Osteocyte (in vitro differentiated cells): ENCODE measurements at places on chromosomes 5 and 9. TPM values are rescaled to one million over a fixed set of nuclear protein-coding genes. Genes with fewer than 3 reads are reported as not detected.

- H3K27ac ChIP-seq: no peak overlapping the region
- no peak for DNase-seq
- peaks cover 16% of the 10 kb centered on the region for H3K4me1 ChIP-seq
- H3K36me3 ChIP-seq: no peaks in the 10 kb centered on the region
- H3K4me3 ChIP-seq: no peak overlapping the region
Measured at GRCh38 chr5:127826011-127826410, 122.8 kb downstream of the CCDC192 start.

- peaks cover 2% of the 10 kb centered on the region for H3K27me3 ChIP-seq
- no peak for DNase-seq
- no peak overlapping the region for H3K27ac ChIP-seq
Measured at GRCh38 chr5:124054564-124054963, 542.6 kb downstream of the CSNK1G3 start.

DNA sequence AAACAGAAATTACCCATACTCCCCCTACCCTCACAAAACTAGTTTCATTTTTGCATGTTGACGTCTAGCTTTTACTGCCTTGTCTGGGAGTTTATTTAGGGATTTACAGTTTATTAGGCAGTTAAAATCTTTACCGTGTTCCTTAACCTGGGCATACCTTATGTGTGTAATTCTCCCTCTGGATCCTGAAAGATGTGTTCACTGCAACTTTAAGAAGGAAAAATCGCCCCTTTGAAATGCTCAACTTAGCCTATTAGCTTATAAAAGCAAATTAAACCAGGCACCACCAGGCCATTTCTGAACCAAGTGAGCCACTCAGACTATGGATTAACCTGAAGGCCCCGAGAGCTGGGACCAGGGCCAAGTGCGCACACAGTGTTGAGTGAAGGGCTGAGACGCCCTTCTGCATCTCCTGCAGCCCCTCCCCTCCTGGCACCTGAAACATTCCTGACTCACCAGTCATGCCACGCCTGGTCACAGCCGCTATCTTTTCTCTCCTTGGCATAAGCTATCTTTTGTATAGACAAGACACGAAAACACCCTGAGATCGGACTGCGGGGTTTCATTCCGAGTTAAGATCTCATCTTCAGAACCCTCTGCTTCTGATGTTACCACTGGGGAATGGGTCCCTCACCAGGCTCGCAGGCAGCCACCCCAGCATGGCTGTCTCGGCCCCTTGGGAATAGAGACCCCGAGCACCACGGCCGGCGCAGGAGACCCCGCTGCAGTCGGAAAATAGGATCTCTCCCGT lies 111.9 kb downstream of the ROR2 start:
- DNase-seq: no peak
- H3K36me3 ChIP-seq: peaks cover 3% of the 10 kb centered on the region
- H3K27me3 ChIP-seq: no peaks in the 10 kb centered on the region
- H3K4me3 ChIP-seq: no peak overlapping the region
- peak overlapping the region; percentile 44 for H3K27ac ChIP-seq

DNA sequence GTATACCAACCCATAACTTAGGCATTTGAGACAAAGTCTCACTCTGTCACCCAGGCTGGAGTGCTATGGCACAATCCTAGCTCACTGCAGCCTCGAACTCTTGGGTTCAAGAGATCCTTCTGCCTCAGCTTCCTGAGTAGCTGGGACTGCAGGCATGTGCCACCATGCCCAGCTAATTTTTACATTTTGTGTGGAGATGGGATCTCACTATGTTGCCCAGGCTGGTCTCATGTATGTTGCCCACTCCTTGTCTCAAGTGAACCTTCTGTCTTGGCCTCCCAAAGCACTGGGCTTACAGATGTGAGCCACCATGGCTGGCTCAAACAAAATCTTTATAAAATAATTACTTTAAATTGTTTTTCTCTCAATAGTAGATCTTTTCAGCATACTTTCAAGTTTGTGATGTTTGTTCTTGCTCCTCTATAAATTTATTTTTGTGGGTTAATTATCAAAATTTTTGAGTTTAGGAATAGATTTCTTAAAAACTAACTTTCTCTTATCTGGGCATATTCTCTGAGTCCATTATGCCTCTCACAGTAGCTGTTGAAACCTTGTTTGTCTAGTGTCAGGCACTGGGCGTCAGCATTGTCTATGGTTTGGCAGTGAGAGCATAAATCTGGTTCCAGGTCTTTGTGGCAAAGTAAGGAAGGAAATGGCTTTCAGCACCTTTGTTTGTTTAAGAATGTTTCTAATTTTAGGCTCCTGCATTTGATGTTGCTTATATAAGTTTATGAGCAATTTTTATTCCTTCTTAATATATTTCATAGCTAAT lies 38.7 kb downstream of the NLN start:
- no peak for DNase-seq
- H3K4me3 ChIP-seq: no peak overlapping the region

GRCh38 chr9:2570615-2571479 lies 50.7 kb upstream of the VLDLR start:
- no peak overlapping the region for H3K4me3 ChIP-seq
- H3K27me3 ChIP-seq: no peaks in the 10 kb centered on the region
- H3K27ac ChIP-seq: peak overlapping the region; percentile 64
- DNase-seq: no peak
- no peaks in the 10 kb centered on the region for H3K36me3 ChIP-seq

Gene SLC6A18
- total RNA-seq: not detected in 2 replicates
